Activated naive CD4-positive, alpha-beta T cell treated with Interleukin-2 at 50 U/mL for 16 hours (primary cell): ENCODE measurements at places on chromosomes 11 and 22.

- no peak for DNase-seq
Observed at GRCh38 chr11:105179542-105180278, 40.1 kb upstream of the CARD18 start.

DNA sequence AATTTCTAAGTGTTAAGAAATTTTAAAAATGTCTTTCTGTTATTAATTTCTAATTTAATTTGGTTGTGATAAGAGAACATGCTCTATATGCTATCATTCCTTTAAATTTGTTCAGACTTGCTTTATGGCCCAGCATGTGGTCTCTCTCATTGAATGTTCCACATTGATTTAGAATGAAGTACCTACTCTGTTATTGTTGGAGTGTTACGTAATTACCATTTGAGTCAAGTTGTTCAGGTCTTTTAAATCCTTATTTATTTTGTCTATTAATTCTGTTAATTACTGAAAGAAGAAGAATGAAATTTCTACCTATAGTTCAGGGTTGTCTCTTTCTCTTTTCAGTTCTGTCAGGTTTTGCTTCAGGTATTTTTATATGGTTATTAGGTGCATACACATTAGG lies 57.0 kb downstream of the PRMT3 start:
- no peak for DNase-seq

GRCh38 chr11:121559606-121560200 lies 106.9 kb upstream of the SORL1-AS1 start:
- DNase-seq: no peak

DNA sequence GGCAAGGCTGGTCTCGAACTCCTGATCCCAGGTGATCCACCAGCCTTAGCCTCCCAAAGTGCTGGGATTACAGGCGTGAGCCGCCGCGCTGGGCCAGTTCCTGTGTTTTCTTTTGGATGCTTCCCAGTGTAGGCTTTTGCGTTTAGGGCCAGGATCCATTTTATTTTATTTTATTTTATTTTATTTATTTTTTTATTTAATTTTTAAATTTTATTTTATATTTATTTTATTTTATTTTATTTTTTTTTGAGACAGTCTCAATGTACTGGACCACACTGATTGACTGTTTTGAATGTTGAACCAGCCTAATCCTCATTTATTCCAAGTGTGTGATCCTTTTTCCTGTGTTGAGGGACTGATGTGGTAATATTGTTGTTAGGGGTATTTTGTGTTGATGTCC lies 8.4 kb downstream of the EPS8L2 start:
- no peak for DNase-seq

GRCh38 chr11:2673250-2673610 lies 26.6 kb downstream of the KCNQ1OT1 start:
- no peak for DNase-seq

GRCh38 chr11:18633256-18634139 lies 644 bp downstream of the SPTY2D1 start:
- DNase-seq: peak; percentile 44

DNA sequence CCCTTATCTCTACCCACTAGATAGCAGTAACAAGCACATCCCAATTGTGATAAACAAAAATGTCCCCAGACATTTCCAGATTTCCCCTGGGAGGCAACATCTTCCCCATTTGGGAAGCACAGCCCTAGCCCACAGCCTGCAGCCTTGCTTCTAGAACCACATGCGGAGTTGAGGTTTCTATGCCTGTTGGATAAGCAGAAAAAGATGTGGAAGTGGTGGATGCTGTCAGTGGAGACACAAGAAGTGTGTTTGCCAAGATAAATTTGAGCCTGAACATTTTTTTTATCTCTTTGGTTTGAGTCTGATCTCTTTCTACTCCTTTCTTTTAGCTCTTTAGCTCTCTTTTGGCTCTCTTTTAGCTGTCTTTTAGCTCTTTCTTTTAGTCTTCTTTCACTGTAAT lies 884.5 kb downstream of the NTM start:
- DNase-seq: no peak

GRCh38 chr11:4085575-4085974 lies 9.0 kb upstream of the RRM1 start:
- DNase-seq: no peak

- peak; percentile 38 for DNase-seq
Observed at GRCh38 chr11:75350743-75351540, 519 bp downstream of the ARRB1 start.

GRCh38 chr11:81874635-81875034 lies 859.0 kb downstream of the FAM181B start:
- no peak for DNase-seq

- no peak for DNase-seq
Observed at GRCh38 chr11:65266210-65266609, 4.4 kb downstream of the POLA2 start.

DNA sequence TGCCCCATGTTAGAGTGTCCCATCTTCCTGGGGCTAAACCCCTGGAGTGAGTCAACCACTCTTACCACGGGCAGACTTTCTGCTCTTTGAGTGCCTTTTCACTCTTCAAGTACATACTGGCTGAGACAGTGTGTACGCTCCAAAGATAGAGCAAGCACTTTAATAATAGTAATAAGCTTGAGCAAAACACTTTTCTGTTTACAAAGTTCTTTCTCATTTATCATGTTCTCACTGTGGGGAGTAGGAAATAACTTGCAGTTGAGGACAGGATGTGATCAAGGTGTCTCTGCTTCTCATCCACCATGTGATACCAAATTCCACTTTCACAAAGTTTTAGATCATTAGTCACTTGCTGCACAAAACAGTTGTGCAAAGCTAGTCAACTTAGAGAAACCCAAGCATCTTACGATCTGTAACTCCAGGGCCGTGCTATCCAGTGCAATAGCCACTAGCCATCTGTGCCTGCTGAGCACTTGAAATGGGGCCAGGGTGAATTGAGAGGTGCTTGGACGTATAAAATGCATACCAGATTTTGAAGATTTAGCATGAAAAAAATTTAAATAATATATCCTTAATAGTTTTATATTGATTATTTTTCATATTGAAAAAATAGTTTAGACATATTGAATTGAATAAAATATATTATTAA lies 135.3 kb downstream of the KIF18A start:
- no peak for DNase-seq

DNA sequence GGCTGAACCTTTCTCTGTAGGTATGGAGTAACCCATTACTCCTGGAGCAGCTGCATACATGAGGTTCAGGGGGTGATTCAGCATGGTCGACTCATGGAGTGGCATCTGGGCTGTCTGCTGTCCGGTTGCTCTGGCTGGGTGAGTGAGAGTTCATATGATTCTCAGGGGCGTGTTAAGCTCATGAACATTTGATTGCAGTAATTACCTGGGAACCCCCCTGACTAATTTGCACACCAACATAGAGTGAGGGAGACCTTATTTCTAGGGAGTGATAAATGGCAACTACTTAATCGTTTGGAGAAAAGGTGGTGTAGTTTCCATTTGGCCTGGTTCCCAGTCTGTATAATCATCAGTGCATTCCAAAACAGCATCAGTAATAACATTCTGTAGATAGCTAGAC lies 661.9 kb downstream of the ETS1 start:
- no peak for DNase-seq

GRCh38 chr22:23080613-23081290 lies 10.4 kb downstream of the GNAZ start:
- DNase-seq: no peak

- no peak for DNase-seq
Observed at GRCh38 chr11:128764424-128765095, 70.7 kb downstream of the FLI1 start.

DNA sequence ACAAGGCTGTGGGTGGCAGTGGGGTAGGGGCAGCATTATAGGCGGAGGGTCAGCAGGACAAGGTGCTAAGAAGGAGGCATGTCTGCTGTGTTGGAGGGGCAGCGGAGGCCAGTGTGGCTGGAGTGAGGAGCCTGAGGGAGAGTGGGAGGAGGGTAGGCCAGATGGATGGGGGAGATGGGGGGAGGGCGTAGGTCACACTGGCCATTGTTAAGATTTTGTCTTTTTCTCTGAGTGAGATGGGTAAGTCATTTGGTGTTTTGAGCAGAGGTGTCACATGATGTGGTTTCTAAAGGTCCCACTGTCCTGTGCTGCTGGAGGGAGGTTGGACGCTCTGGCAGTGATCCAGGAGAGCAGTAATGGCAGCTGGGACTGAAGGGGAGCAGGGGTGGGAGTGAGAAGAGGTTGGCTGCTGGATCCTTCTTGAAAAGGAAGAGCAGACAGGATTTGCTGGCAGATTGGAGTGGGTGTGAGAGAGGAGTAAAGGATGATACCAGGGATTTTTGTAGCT lies 9.8 kb downstream of the PPP6R3 start:
- DNase-seq: no peak

DNA sequence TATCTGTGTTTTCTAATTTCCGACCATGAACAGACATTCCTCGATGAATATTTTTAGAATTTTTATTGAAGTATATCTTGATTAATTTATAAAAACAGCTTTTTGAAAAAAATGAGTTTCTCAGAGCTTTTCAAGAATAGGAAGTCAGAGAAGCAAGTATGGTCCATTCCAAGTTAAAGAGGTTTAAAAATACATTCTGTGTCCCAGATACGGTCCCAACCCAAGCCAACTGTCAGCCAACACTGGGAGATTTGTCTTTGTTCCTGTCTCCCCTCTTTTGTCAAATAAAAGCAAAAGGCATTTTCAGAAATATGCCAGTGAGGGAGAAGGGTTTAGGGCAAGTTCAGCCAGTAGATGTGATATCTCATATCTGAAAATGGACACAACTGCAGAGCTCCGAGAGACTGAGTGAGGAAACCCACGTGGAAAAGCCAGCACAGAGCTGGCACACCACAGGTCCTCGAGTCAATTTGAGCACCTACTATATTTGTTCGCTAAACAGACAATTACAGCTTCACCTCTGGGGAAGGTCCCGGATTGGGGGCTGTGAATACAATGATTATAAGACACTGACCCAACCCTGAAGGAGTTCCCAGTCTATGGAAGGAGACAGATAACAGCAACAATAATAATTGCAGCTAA lies 59.8 kb downstream of the C11orf91 start:
- no peak for DNase-seq

GRCh38 chr22:49447837-49448236 lies 379.8 kb downstream of the BRD1 start:
- no peak for DNase-seq

GRCh38 chr11:127588431-127588830 lies 587.9 kb upstream of the KIRREL3 start:
- no peak for DNase-seq
